Stimulated activated CD8-positive, alpha-beta memory T cell treated with anti-CD3 and anti-CD28 coated beads, Interleukin-7, amount 100 ng/mL, for 1 hour (primary cell): ENCODE measurements at places on chromosomes 3 and 15.
A peak's percentile ranks its signal among the peaks of the same experiment; 100 is the strongest.

GRCh38 chr3:169295126-169295525 lies 368.4 kb downstream of the MECOM start:
- no peak for DNase-seq

DNA sequence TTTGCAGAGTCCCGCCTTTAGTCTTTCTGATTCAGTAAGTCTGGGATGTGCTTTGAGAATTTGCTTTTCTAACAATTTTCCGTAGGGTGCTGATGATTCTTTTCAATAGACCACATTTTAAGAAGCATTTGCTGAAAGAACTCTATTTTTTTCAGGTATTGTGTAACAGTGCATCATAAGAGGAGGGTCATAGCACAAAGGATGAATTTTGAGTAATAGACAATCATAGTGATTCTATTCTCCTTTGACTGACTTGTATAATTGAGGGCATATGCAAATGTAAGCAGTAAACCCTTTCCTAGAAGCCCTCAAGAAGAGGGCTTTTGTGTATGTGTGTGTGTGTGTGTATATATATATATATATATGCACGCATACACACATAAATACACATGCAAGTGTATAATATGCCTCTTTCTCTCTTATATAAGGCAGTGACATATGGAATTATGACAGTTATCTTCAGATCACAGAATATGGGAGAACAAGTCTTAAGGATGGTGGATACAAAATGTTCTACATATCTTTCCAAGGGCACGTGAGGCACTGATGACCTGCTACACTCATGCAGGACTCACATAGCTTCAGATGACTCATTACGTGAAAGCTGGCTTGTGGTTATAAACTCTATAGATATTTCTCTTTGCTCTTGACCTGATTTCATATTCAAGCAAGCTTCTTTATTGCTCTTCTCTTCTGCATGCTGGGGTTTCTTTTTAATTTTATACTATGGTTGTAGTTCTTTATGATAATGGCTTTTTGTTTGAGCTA lies 6.5 kb upstream of the PLSCR1 start:
- DNase-seq = no peak

- DNase-seq = no peak
These were observed 111.1 kb upstream of the CBLB start for GRCh38 chr3:105979961-105980360.

DNA sequence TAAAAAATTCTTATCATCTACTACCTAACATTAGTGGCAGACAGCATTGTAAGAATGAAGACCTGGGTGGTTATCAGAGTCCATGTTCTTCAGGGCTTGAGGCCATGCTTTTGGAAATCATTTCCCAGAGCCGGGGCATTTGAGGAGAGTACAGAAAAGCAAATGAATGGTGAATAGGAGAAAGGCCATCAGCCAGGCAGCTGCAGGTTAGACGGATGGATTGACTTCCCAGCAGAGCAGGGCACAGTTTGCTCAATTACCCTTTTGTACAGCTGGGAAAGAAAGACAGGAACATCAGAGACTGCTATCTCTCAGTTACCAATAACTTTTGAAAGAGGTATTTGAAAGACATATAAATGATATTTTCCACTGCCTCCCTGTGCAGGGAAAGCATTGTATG lies 135.6 kb downstream of the ALCAM start:
- no peak for DNase-seq

GRCh38 chr3:18556001-18556408 lies 130.9 kb upstream of the SATB1 start:
- DNase-seq = no peak

DNA sequence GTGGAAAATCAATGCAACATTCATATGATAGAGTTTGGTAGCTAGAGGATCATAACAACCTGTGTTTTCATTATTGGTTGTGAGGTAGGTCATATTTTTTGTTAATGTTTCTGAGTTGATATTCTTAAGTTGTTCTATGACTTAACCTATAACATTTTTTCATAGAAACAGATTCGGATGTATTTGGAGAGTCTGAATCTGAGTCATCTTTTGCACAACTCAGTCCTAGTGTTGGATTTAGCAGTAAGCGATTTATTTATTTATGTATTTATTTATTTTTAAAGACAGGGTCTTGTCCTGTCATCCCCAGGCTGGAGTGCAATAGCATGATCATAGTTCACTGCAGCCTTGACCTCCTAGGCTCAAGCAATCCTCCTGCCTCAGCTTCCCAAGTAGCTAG lies 292.8 kb upstream of the ZNF717 start:
- DNase-seq = no peak

DNA sequence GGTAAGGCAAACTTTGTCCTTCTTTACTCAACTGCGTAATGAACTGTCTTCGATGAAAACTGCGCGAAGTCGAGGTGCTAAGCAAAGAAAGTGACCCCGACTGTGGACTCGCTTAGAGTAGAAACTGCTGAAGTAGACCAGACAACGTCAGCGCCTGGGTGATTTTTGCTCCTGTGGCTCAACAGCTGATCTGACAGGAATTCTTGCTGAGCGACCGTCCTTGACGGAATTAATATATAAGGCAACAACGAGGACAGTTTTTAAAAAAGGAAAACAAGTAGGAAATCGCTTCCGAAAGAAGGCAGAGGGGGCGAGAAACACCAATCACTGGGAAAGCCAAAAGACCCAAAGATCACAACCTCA lies 541 bp downstream of the RPS27L start:
- no peak for DNase-seq

- no peak for DNase-seq
These were observed 27.3 kb downstream of the DUSP7 start for GRCh38 chr3:52029053-52029452.

DNA sequence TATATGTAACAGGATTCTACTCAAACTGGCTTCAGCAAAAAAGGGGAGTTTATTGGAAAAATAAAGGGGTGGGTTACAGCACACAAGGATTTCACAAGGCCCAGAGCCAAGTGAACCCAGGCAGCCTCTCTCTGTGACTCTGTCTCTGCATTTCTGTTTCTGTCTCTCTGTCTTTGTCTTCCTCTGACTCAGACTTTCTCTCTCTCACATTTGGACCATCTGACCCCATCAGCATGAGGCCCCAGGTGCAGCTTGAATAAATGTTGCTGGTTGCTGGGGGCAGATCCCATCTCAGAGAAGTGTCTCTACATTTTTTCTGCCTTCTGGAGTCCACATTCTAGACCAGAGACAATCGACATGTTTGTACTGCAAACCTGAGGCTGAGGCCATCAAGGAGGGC lies 45.0 kb downstream of the RPLP1 start:
- DNase-seq = no peak

- no peak for DNase-seq
These were observed 6.3 kb upstream of the SMAD3 start for GRCh38 chr15:67059127-67059553.

GRCh38 chr3:107704477-107704876 lies 181.7 kb downstream of the BBX start:
- no peak for DNase-seq

DNA sequence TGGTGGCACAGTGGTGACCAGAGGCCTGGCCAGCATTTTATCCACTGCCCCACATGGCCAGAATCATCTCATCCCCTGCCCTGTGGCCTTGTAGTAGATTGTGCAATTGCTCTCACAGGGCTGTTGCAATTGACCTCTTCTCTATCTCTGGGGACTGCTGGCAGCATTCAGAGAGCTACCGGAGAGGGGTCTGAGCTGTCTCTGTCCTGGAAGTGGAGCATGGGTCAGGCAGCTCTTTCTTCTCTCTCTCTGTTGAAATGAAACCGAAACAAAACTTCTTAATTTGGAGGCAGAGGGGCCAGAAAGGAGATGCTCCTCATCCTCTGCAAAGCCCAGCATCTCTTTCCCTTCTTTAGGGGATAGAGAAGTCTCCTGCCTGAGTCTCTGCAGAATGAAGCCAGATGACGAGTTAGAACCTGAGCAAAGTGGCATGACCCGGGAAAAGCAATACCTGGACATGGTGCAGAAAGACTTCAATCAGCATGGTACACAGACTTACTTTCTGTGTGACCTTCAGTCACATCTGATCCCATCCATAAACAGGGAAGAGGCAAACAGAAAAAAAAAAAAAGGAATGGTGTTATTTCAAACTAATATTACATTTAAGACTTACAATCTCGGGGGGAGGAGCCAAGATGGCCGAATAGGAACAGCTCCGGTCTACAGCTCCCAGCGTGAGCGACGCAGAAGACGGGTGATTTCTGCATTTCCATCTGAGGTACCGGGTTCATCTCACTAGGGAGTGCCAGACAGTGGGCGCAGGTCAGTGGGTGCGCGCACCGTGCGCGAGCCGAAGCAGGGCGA lies 144.5 kb upstream of the BCL6 start:
- DNase-seq = no peak

DNA sequence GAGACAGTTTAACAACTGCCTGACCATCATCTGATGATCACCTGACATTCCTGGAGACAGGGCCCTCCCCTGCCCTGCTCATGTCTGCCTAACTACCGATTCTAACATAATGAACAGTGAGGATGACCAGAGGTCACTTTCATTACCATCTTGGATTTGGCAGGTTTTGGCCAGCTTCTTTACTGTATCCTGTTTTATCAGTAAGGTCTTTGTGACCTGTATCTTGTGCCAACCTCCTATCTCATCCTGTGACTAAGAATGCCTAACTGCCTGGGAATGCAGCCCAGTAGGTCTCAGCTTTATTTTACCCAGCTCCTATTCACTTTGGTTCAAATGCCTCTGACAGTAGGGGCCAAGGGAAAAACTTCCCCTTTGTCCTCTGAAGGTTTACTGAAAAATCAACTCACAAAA lies 40.2 kb downstream of the METTL6 start:
- no peak for DNase-seq

DNA sequence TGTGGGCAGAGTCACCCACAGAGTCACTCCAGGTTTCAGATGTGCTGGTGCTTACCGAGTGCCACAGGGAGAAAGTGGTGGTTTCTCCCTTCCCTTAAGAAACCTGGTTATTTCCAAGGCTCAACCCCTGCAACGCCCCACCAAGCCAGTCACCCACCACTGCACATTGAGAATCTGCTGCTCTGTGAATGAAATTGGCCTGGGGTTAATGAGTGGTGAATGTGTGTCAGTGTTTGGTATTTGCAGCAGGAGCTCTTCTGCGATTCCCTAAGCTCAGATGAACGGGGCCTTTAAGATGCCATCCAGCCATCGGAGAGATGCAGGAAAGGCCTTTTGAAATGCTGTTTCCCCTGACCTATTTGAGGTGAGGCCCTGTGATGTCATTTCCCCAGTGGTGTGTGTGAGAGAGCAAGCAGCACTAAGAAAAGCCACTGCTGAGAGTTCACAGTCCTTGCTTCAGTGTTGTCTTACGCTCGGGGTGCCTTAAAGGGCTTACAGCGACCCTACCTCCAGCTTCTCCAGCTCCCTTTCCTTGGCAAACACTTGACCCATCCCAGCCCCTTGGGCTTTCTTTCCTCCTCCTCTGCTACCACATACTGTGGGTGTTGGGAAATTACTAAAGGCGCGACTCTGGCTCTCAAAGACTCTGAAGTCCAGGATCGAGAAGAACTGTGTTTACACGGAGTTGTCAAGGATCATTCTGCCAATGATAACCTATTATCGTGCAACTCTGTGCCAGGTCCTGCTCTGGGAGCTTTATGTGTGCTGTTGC lies 68.9 kb downstream of the SMAD3 start:
- DNase-seq = peak; percentile 34

- no peak for DNase-seq
These were observed 34.9 kb upstream of the CMC1 start for GRCh38 chr3:28206479-28206878.

- DNase-seq = no peak
These were observed 28.2 kb downstream of the NEK4 start for GRCh38 chr3:52742418-52743041.

DNA sequence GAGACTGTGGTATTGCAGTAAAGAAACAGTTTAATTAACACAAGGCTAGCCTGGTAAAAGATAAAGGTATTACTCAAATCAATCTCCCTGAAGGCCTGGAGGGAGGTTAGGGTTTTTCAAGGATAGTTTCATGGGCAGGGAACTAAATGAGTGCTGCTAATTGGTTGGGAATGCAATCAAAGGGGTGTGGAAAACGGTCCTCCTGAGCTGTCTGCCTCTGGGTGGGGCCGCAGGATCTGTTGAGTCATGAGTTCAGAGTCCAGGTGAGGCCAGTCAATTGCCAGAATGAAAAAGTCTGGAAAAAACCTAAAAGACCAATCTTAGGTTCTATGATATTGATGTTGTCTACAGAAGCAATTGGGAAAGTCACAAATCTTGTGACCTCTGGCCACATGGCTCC lies 293.2 kb downstream of the MCTP2 start:
- no peak for DNase-seq

DNA sequence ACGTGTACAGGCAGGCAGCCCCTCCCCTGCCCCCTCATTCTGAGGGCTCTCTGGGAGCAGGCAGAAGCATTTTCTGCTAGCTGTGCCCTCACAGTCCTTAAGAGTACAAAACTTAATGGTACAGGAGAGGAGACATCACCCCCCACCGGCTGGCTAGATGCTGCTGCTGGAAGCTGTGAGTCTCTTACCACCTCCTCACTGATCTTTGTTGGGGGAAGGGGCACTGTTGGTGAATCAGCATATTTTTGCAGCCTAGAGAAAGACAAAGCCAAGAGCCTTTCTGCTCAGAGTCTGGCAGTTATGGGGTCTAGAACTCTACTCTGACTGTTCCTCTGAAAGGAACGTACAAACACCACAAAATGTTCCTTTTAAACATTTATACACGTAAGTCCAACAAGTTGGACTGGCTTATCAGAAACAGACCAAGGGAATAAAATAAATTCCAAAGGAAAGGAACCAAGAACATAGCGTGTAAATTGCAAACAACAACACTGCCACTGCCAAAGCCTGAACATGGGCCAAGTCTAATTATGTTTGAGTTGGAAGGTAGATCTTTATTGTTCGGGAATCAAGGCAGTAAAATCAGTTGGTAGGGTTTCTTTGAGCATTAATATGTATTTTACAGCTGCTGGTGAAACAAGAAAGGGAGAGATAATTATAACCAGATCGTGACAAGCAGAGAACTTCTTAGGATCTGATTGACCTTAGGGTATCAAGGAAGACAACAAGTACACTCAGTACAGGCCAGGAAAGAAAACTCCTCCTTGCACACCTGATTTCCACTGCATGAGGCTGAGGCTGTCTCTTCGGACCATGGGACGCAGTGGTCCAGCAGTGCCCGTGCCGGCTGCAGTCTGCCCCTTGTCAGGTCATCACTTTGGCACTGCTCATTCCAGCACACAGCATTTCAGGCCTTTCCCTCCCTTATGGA lies 27.4 kb downstream of the CLK3 start:
- no peak for DNase-seq

DNA sequence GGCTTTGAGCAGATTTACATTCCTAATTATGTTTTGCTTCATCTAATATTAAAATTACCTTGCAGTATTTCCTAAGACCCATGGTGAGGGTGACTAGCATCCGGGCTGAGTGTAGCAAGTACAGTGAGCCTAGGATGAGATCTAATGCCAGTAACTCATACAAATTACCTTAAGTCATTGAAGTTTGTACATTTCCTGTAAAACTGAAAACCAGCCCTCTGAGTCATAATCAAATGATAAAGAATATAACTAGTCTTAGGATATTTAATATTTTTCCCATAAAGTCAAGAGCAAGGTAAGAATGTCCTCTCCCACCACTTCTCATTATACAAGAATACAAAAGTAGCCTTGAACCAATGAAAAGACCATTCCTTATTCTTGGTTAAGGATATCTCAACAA lies 54.8 kb upstream of the CHRM5 start:
- no peak for DNase-seq
